ENCODE measurements at places on chromosomes 5 and 9.

- peaks cover 43% of the 10 kb centered on the region for H3K27me3 ChIP-seq
- no peak for DNase-seq
- no peaks in the 10 kb centered on the region for H3K36me3 ChIP-seq
- no peak overlapping the region for H3K27ac ChIP-seq
Observed at GRCh38 chr5:35004200-35004599, 43.5 kb downstream of the AGXT2 start.

DNA sequence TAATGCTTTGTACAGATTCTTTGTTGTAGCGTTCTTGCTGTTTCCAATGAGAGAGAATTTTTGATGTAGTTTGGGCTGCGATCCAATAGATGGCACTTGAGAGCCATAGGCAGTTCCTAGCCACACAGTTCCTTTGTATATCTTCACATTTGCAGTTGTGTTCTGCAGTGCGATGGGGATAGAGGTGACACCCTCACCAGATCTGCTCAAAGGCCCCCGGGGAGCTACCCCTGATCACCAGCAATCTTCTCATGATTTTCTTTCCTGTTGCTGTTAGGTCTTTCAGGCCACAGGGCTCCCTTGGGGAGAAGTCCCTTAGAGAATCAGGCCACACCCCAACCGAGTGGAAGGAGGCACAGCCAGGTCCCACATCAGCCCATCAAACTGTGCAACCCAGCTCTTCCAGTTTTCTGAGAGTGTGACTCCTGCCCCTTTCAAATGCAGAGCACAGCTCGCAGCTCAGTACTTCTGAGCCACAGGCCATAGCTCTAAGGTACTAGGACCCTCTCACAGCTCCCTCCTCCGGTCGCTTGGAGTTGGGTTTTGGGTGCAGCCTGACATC lies 353.7 kb downstream of the SLCO4C1 start:
- no peak overlapping the region for H3K4me3 ChIP-seq
- peaks cover 4% of the 10 kb centered on the region for H3K4me1 ChIP-seq
- H3K27me3 ChIP-seq = no peaks in the 10 kb centered on the region
- DNase-seq = no peak
- no peaks in the 10 kb centered on the region for H3K36me3 ChIP-seq
- H3K27ac ChIP-seq = no peak overlapping the region

DNA sequence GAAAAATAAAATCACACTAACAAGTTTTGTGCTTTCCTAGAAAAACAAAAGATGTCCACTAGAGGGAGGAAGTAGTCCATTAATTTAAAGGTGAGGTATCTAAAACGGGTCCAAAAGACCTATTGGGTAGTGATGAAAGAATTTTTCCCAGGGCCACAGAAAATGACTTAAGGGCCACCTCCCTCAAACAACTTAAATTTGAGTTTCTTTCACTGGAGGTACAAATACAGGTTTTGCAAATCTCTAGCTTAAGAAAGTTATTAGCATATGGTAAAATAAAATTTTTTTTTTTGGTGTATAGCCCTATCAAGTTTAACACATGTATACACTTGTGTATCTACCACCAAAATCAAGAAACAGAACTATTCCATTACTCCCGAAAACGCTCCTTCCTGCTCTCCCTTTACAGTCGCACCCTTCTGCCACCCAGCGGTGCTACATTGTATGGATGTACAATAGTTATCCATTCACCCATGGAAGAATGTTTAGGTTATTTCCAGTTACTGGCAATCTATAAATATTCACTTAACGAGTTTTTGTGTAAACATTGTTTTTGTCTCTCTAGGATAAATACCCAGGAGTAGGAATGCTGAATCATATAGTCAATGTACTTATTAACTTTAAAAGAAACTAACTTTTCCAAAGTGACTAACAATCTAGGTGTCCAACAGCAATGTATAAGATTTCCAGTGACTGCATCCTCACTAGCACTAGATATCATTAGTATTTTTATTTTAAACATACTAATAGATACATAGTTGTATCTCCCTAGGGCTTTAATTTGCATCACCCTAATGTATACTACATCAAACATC lies 21.9 kb downstream of the DEPDC1B start:
- no peak overlapping the region for H3K4me3 ChIP-seq
- no peak overlapping the region for H3K27ac ChIP-seq

- H3K4me1 ChIP-seq = no peaks in the 10 kb centered on the region
- H3K27ac ChIP-seq = no peak overlapping the region
- H3K4me3 ChIP-seq = no peak overlapping the region
- H3K27me3 ChIP-seq = no peaks in the 10 kb centered on the region
- no peaks in the 10 kb centered on the region for H3K36me3 ChIP-seq
Observed at GRCh38 chr5:30900367-30900766, 293.1 kb upstream of the CDH6 start.

DNA sequence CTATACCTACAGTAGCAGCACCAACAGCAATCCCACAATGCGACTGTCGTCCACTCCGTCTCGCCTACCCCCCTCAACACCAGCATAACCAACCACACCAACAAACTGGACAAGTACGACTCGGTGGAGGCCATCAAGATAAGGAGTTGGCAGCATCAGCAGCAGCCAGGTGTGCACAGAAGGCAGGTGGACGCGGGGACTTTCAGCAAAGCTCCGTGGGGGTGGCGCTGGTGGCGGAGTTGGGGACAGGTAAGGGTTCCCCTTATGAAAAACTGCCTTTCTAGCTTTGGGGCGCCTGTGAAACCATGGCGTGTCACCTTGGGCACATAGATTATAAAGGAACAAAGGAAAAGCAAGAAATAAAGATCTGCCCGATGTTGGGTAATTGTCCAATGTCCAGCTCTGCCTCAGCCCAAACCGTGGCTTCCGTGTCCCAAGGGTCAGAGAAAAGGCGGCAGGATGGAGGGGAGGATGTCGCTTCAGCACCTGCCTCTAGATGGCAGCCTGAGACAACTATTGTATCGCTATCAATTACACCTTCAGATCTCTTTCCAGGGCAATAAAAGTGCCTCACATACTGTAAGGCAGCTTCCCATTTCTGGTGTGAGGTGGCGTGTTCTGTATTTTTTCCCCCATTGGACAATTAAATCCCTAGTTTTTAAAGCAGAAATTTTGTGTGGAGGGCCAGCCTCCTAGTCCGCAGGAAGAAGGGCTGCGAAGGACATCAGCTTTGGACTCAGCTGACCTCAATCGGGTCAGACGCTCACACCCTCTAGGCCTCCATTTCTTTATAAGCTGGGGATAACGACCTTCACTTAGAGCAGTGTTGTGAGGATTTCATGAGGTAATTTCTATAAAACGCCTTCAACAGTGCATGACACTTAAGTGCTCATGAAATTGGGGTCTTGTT lies 58.8 kb downstream of the MTRR start:
- no peak overlapping the region for H3K4me3 ChIP-seq
- DNase-seq = peak; percentile 14
- H3K4me1 ChIP-seq = no peaks in the 10 kb centered on the region

- peak; percentile 40 for DNase-seq
- peaks cover 33% of the 10 kb centered on the region for H3K36me3 ChIP-seq
Observed at GRCh38 chr5:141992349-141992963, 20.4 kb downstream of the GNPDA1 start.

- no peak overlapping the region for H3K27ac ChIP-seq
- H3K4me1 ChIP-seq = no peaks in the 10 kb centered on the region
- H3K4me3 ChIP-seq = no peak overlapping the region
- DNase-seq = no peak
Observed at GRCh38 chr5:96350678-96351077, 82.4 kb downstream of the PCSK1 start.

GRCh38 chr5:99179206-99179605 lies 250.4 kb upstream of the CHD1 start:
- no peak overlapping the region for H3K27ac ChIP-seq
- H3K36me3 ChIP-seq = no peaks in the 10 kb centered on the region
- DNase-seq = no peak
- H3K27me3 ChIP-seq = no peaks in the 10 kb centered on the region

- H3K4me1 ChIP-seq = no peaks in the 10 kb centered on the region
- peaks cover 14% of the 10 kb centered on the region for H3K27me3 ChIP-seq
- no peak overlapping the region for H3K4me3 ChIP-seq
Observed at GRCh38 chr9:98442114-98442513, 186.7 kb upstream of the TBC1D2 start.

- no peaks in the 10 kb centered on the region for H3K27me3 ChIP-seq
- no peak for DNase-seq
- H3K27ac ChIP-seq = no peak overlapping the region
- no peak overlapping the region for H3K4me3 ChIP-seq
- H3K4me1 ChIP-seq = no peaks in the 10 kb centered on the region
Observed at GRCh38 chr5:44568519-44568918, 179.3 kb upstream of the FGF10 start.

- peaks cover 16% of the 10 kb centered on the region for H3K27me3 ChIP-seq
- H3K36me3 ChIP-seq = no peaks in the 10 kb centered on the region
- DNase-seq = no peak
- no peak overlapping the region for H3K4me3 ChIP-seq
Observed at GRCh38 chr9:90296539-90296938, 346.1 kb downstream of the DIRAS2 start.

- H3K36me3 ChIP-seq = no peaks in the 10 kb centered on the region
- no peaks in the 10 kb centered on the region for H3K4me1 ChIP-seq
- H3K4me3 ChIP-seq = no peak overlapping the region
Observed at GRCh38 chr5:160635663-160636062, 214.0 kb downstream of the PTTG1 start.

GRCh38 chr5:135007749-135008363 lies 26.2 kb downstream of the PITX1 start:
- DNase-seq = no peak
- H3K27me3 ChIP-seq = peaks cover 6% of the 10 kb centered on the region
- no peak overlapping the region for H3K27ac ChIP-seq
- H3K36me3 ChIP-seq = no peaks in the 10 kb centered on the region
- no peaks in the 10 kb centered on the region for H3K4me1 ChIP-seq

DNA sequence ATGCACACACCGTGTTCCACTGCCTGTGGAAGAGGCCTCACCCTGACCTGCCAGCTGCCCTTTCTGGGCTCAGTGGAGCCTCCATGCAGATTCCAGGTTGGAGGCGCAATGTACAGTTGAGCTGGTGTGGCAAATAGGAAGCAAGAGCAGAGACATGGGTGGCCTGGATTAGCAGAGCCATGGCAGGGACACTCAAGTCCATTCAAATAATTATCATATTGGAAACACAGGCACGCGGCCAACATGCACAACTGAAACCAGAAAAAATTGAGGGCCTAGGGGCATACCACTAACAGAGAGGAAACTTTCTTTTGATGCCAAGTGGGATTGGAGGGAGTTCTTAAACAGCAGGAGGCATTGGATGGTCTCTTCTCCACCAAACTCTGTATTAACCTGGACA lies 35.8 kb downstream of the OTULINL start:
- H3K27ac ChIP-seq = no peak overlapping the region
- peaks cover 10% of the 10 kb centered on the region for H3K36me3 ChIP-seq
- H3K27me3 ChIP-seq = peaks cover 14% of the 10 kb centered on the region
- no peak overlapping the region for H3K4me3 ChIP-seq

DNA sequence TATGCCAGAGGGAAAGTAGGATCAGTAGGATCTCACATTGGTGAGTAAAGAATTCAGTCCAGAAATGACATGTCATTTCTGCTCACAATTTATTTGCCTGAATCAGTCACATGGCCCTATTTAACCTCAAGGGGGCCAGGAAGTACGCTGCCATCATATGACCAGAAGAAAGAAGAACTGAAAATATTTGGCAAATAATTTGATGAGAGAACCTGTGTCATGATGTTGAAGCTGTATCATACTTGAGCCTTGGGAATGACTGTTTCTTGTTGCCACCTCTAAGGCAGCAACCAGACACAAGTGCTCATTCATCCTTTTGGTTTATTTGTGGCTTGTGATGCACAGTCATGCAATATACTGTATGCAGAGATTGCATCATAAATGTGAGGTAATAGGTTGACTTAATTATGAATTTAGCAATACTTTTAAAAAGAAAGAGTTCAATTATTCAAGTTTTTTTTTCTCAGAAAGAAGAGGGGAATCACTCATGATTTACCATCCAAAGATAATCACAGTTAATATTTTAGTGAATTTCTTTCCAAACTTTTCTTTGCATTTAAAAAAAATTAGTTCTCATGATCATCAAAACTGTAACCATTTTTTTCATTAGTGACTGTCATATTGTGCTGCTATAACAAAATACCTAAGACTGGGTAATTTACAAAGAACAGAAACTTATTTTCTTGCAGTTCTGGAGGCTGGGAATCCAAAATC lies 8.2 kb upstream of the ZFYVE16 start:
- no peak overlapping the region for H3K27ac ChIP-seq
- no peaks in the 10 kb centered on the region for H3K36me3 ChIP-seq
- H3K4me1 ChIP-seq = peaks cover 14% of the 10 kb centered on the region
- H3K4me3 ChIP-seq = peak overlapping the region; percentile 56

- no peak for DNase-seq
- H3K36me3 ChIP-seq = no peaks in the 10 kb centered on the region
- H3K27ac ChIP-seq = no peak overlapping the region
- no peaks in the 10 kb centered on the region for H3K27me3 ChIP-seq
Observed at GRCh38 chr9:21513431-21513830, 31.3 kb upstream of the IFNE start.

DNA sequence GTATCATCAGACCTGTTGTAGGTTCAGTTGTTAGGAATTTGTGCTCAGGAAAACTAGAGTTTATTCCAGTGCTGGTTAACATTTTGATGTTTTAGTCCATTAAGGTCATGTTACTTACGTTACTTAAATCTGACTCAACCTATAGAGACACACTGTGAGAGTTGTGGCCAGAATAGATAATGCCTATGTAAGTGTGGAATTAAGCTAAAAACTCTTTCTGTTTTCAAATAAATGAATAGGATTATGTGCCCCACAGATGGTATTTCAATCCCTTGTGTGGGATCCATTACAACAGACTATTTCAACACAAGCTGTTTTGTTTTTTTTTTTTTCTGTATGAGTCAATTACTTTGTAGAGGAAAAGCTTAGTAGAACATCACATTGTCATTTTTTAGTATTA lies 68.1 kb downstream of the MEGF10 start:
- H3K27me3 ChIP-seq = peaks cover 24% of the 10 kb centered on the region
- no peak overlapping the region for H3K27ac ChIP-seq
- H3K4me3 ChIP-seq = no peak overlapping the region
- no peaks in the 10 kb centered on the region for H3K36me3 ChIP-seq
- DNase-seq = no peak
- H3K4me1 ChIP-seq = no peaks in the 10 kb centered on the region

DNA sequence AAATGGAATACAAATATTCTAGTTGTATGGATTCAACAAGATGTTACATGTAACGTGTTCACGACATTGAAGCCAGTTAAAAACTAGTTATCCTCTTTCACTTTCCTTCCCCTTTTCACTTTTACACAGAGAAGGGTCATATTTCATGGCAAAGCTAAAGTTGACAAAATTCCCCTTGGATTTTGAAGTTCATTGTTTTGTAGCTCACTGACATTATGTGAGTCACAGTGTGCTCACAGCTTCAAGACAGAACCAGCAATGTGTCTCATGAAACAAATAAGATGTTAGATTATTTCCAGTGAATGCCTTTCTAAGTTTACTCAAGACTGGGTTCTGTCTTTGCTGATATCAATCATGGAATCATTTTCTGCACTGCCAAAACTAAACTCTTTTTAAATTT lies 535.5 kb upstream of the GRIN3A start:
- no peaks in the 10 kb centered on the region for H3K36me3 ChIP-seq
- no peaks in the 10 kb centered on the region for H3K4me1 ChIP-seq
- no peak overlapping the region for H3K4me3 ChIP-seq
- H3K27me3 ChIP-seq = no peaks in the 10 kb centered on the region
- DNase-seq = no peak

- no peak overlapping the region for H3K4me3 ChIP-seq
- H3K4me1 ChIP-seq = no peaks in the 10 kb centered on the region
- no peak for DNase-seq
- no peak overlapping the region for H3K27ac ChIP-seq
- no peaks in the 10 kb centered on the region for H3K36me3 ChIP-seq
- H3K27me3 ChIP-seq = peaks cover 15% of the 10 kb centered on the region
Observed at GRCh38 chr9:122204055-122204454, 24.7 kb downstream of the LHX6 start.

GRCh38 chr9:131031005-131031641 lies 22.1 kb downstream of the LAMC3 start:
- no peak overlapping the region for H3K27ac ChIP-seq
- no peaks in the 10 kb centered on the region for H3K4me1 ChIP-seq
- DNase-seq = no peak

Data from naive B cell (primary cell).